ENCODE measurements at places on chromosomes 6 and 20.

- DNase-seq = no peak
Observed at GRCh38 chr20:52103913-52104545, 87.5 kb downstream of the ZFP64 start.

GRCh38 chr6:69246983-69247382 is 549.8 kb downstream of the LMBRD1 start:
- no peak for DNase-seq

DNA sequence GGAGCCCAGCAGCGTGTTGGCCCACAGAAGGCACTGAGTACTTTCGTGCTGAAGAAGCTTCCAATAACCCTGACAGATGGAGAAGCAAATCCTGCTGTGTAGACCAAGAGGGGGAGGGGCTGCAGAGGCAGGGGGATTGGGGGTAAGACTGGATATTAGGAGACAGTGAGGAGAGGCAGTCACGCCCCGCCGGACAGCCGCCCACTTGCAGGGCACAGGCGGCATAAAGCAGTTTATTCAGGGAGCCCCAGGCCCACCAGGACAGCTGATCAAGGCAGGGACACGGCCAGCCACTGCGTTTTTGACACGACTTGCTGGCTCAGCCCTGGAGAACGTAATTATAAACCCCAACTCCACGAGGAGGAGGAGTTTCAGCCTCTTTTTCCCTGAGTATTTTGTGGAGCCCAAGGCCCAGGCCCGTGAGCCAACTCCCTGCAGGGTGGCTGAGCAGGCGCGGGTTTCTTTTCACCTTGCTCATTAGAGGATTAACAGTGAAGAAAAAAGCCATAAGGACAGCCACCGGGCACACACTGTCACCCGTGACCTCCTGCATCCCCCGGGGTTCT is 177.9 kb downstream of the TFAP2C start:
- no peak for DNase-seq

- DNase-seq = no peak
Observed at GRCh38 chr6:160227038-160227768, 31.4 kb downstream of the SLC22A2 start.

DNA sequence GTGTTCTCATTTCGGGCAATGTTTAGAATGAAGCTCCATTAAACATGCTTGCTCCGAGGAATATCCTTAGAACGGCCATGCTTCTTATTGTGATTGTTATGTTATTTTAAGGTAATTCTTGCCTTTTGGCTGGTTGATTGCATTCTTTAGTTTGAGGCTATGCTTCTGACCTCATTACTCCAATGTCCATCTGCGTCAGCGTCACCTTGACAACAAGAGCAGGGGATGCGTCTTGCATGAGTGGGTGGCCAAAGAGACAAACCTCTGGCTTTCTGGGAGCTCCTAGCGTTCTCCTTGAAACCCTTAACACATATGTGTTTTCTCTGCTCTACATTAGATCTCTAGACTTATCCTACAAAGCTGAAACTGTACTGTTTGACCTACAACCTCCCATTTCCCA is 184.3 kb downstream of the THBS2 start:
- no peak for DNase-seq

DNA sequence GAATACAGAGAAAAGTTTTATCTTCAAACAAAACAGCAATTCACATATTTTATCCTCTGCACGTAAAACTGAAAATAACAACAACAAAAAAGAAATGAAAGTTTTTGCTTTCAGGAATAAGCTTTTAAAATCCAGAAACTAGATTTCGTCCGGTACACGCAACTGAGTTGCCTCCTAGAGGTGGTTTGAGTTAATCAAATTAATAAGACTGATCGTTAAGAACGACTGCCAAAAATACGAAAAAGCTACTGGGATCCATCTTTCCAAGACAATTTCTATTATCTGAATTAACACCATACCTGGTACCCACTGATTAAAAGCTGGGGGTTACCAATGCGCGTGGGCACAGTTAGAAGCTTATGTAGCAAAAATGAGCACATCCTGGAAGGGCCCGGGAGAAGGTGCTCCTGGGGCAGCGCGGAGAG is 669 bp downstream of the PDCD2 start:
- DNase-seq = no peak

Measured in activated T-helper 1 cell treated with anti-CD3 and anti-CD28 coated beads, Interleukin-2, amount 50 U/mL, for 16 hours (primary cell).